Osteocyte (in vitro differentiated cells): ENCODE measurements at places on chromosomes 16 and 17. TPM values are rescaled to one million over a fixed set of nuclear protein-coding genes. Genes with fewer than 3 reads are reported as not detected.

DNA sequence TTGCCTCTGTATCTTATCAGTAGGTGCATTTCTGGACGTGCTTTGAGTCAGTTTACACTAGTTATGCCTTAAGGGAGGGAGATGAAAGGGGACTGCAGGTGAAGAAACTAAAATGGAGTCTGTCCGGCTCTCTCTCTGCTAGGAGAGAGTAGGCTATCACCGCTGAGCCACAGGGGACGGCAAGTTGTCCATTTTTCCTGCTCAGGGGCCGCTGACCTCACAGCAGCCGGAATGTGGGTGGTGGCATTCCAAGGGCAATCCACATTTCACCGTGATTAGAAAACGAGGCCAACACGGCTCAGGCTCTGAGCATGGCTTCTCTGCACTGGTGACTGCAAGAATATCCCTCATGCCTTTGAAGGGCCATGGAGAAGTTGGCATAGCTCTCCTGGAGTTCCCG, 19.0 kb upstream of the KLHDC4 start:
- DNase-seq = no peak

DNA sequence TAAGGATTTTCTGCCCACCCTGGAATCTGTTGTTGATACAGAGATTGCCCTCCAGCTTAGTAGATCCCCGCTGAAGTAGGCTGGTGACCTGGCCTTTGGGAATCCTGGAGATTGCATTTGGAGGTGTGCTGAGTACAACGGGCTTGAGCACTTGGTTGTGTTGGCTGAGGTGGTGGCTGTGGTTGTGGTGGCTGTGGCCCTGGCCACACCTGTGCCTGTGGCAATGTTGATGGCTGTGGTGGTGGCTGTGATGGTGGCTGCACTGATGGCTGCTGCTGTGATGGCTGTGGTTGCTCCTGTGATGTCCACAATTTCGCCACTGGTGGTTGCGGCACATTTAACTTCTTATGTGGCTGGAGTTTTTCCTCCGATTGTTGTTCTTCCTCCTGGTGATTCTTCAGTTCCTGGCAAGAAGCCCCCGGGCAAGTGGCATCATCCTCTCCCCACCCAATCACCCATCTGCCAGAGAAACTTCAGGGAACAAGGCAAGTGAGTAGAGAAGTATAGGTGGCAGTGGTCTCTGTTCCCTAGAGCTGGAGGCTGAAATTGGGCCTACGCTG, 4.2 kb downstream of the CCDC200 start:
- DNase-seq = peak; percentile 70

DNA sequence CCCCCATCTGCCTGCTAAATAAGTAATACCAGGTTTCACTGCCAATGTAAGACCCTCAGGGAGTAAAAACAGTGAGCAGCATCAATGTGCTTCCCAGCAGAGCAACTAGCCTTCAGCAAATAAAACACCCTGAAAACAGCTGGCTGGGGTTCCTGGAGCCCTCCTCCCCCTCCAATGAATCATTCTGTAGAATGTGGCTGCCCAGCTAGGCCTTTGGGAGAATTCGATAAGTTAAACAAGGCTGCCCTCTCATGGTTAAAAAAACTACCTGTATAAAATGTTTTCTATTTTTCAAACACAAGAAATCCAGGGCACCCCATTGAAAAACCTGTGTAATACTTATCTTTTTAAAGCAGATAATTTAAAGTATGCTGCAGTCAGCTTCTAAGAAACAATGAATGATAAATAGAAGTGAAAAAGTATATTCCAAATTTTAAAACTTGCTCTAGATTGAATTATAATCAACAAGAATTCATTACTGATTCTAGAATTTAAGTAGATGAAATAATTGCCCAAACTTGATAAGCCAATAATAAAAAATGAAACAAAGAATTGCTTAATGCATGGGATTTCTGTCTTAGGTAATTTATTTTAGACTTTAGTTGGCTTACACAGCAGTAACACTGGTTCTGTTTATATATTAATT, 9.4 kb upstream of the TOM1L1 start:
- DNase-seq = no peak

COL1A1 gene
- 25,918 and 28,023 TPM in 2 replicates for total RNA-seq

GRCh38 chr17:80191192-80191591, 21.4 kb downstream of the CARD14 start:
- DNase-seq = no peak
